ENCODE measurements at places on chromosomes 4 and X.

- H3K27me3 ChIP-seq = no peaks in the 10 kb centered on the region
- no peak overlapping the region for H3K4me3 ChIP-seq
- peak overlapping the region; percentile 34 for H3K27ac ChIP-seq
- H3K4me1 ChIP-seq = peaks cover 32% of the 10 kb centered on the region
- peaks cover 38% of the 10 kb centered on the region for H3K36me3 ChIP-seq
These were observed 13.5 kb downstream of the PRKX start for GRCh38 chrX:3699821-3700381.

GRCh38 chr4:155038459-155038858 lies 170.0 kb upstream of the NPY2R start:
- no peaks in the 10 kb centered on the region for H3K4me1 ChIP-seq
- DNase-seq = no peak
- peaks cover 4% of the 10 kb centered on the region for H3K27me3 ChIP-seq
- no peak overlapping the region for H3K4me3 ChIP-seq

DNA sequence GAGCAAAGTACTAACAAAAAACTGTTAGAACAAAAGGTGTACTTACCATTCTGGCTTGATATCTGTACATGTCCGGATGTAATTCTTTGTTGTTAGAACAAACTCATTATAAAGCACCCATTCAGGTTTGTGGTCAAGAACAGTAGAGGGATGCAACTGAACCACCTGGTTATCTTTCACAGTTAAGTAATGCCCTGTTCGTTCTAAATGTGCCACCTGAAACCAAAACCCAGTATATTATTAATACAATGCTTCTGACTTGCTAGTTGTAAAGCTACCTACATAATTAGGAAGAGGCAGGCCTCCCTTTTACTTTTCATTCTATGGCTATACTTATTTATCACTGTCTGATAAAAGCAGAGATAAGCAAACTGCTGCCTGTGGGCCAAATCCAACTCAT lies 54.8 kb downstream of the DHX15 start:
- no peak for DNase-seq
- H3K36me3 ChIP-seq = peaks cover 55% of the 10 kb centered on the region
- H3K27me3 ChIP-seq = no peaks in the 10 kb centered on the region
- H3K4me3 ChIP-seq = no peak overlapping the region

GRCh38 chrX:23559975-23560374 lies 107.3 kb upstream of the PRDX4 start:
- no peak overlapping the region for H3K4me3 ChIP-seq
- H3K4me1 ChIP-seq = no peaks in the 10 kb centered on the region
- no peak overlapping the region for H3K27ac ChIP-seq
- DNase-seq = no peak
- peaks cover 4% of the 10 kb centered on the region for H3K27me3 ChIP-seq
- H3K36me3 ChIP-seq = no peaks in the 10 kb centered on the region

GRCh38 chr4:101670897-101671296 lies 119.6 kb upstream of the BANK1 start:
- no peak for DNase-seq
- H3K27ac ChIP-seq = no peak overlapping the region
- no peaks in the 10 kb centered on the region for H3K4me1 ChIP-seq
- H3K4me3 ChIP-seq = no peak overlapping the region
- H3K27me3 ChIP-seq = no peaks in the 10 kb centered on the region
- no peaks in the 10 kb centered on the region for H3K36me3 ChIP-seq

DNA sequence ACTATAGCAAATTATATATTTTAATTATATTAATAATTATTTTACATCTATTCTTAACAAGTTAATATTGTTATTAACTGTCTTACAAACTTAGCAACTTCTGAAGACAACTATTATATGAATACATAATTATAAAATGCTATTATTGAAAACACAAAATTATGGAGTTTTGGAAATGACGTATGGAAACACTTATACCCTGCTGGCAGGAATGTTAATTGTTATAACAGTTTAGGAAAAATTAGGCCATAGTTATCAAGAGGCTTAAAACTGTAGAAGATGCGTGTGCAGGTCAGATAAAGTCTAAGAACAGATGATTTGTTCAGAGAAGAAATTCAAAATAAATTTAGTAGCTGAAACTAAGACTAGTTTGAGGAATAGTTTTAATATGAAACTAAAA lies 211.7 kb downstream of the FAT4 start:
- H3K27ac ChIP-seq = no peak overlapping the region
- H3K27me3 ChIP-seq = no peaks in the 10 kb centered on the region
- no peaks in the 10 kb centered on the region for H3K4me1 ChIP-seq
- H3K36me3 ChIP-seq = no peaks in the 10 kb centered on the region
- no peak overlapping the region for H3K4me3 ChIP-seq

- H3K36me3 ChIP-seq = no peaks in the 10 kb centered on the region
- H3K27me3 ChIP-seq = no peaks in the 10 kb centered on the region
- H3K4me3 ChIP-seq = peak within 1 kb of the TSS; percentile 95
- H3K27ac ChIP-seq = peak within 1 kb of the TSS; percentile 86
- no peak for DNase-seq
These were observed at the start of gene TCEAL4 for GRCh38 chrX:103585411-103586313. TCEAL4 (plus strand) TSS chrX:103585515; CDS start chrX:103586676, 1,161 bp downstream.

GRCh38 chr4:113384600-113384999 lies 335.1 kb downstream of the ANK2 start:
- peaks cover 8% of the 10 kb centered on the region for H3K4me1 ChIP-seq
- H3K27ac ChIP-seq = peak overlapping the region; percentile 50
- H3K27me3 ChIP-seq = no peaks in the 10 kb centered on the region
- DNase-seq = no peak
- H3K4me3 ChIP-seq = no peak overlapping the region

DNA sequence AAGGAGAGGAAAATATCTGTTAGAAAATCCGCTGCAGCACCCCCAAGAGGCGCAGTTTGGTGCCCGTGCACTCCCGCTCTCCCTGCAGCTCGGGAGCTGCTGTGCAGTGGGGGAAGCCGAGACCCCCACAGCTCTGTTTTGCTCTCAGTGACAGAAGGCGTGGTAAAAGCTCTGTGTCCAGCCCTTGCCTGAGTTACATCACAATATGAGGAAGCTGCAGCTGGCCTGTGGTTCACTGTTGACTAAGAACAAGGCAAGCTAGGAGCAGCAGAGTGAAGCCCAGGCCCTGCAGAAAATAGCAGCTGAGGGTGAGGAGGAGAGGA lies 88.5 kb upstream of the ADRA2C start:
- no peak for DNase-seq
- no peaks in the 10 kb centered on the region for H3K4me1 ChIP-seq
- H3K36me3 ChIP-seq = no peaks in the 10 kb centered on the region
- no peak overlapping the region for H3K4me3 ChIP-seq

- no peak overlapping the region for H3K27ac ChIP-seq
- H3K4me1 ChIP-seq = no peaks in the 10 kb centered on the region
- H3K36me3 ChIP-seq = peaks cover 7% of the 10 kb centered on the region
- no peaks in the 10 kb centered on the region for H3K27me3 ChIP-seq
- no peak for DNase-seq
These were observed 71.7 kb upstream of the IL13RA1 start for GRCh38 chrX:118655561-118656246.

DNA sequence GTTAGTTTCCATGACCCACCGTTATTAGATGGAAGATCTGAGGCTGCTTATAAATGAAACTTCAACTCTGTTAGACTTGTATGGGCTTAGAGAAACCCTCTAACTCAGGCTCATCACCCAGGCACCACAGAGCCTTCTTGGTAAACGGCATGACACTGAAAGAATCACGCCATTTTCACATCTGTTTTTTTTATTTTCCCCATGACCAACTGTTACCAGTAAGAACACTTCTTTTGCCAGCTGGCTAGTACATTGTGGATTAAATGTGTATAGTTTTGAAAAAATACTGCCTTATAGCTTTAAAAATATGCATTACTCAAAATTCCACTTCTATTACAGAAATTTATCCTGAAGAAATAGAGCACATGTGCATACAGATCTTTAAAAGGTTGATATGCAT lies 48.0 kb upstream of the APELA start:
- H3K4me3 ChIP-seq = no peak overlapping the region
- H3K27me3 ChIP-seq = no peaks in the 10 kb centered on the region
- no peaks in the 10 kb centered on the region for H3K4me1 ChIP-seq
- no peak for DNase-seq
- H3K36me3 ChIP-seq = no peaks in the 10 kb centered on the region

DNA sequence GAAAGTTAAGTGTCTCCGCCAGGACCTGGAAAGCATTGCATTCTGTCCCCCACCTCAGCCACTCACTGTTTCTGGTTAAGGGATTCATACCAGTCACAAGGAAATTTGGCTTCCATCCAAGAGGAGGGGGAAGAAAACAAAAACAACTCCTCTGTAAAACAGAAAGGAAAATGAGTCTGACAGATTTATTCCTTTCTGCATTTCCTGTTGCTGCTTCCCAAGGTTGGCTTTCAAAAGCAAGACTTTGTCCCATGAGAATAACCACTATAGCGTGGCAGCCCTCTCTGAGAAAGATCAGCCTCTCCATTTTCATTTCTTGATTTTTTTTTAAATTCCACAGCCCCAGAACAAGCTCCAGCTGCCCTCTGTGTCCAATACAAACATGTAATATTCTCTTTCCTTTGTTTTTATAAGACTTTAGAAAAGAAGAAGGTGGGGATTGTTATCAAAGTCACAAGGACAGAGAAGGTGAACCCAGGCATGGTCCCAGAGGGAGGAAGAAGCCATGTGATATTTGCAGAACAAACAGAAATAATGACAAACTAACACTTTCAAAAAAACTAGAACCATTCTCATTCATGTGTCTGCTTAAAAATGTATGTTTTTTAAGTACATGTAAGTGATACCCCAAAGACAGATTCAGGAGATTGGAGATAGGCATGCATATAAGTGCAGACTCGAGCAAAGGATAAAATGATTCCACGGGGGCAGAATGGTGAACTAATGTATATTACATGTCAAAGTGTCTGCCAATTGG lies 90.7 kb upstream of the DCLK2 start:
- H3K4me3 ChIP-seq = peak overlapping the region; percentile 33
- H3K36me3 ChIP-seq = no peaks in the 10 kb centered on the region
- H3K27me3 ChIP-seq = peaks cover 4% of the 10 kb centered on the region
- DNase-seq = no peak
- H3K27ac ChIP-seq = peak overlapping the region; percentile 8

GRCh38 chr4:146470604-146471003 lies 51.1 kb downstream of the SLC10A7 start:
- peaks cover 9% of the 10 kb centered on the region for H3K4me1 ChIP-seq
- no peak for DNase-seq
- H3K4me3 ChIP-seq = no peak overlapping the region

DNA sequence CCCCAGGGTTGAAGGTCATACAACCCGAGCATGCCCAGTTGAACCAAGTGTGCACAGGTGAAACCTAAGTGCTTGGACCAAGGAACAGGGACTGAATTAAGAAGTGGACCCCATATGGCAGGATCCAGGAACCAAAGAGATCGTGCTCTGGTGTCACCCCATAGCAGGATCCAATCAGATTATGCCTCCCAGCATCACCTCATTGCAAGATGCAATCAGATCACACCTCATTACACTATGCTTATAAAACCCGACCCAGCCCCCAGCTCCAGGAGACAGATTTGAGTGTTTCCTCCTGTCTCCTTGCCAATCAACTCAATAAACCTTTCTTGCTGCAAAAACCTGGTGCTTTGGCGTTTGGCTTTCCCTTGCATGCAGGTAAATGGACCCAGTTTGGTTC lies 37.6 kb downstream of the EFHC2 start:
- no peak overlapping the region for H3K4me3 ChIP-seq
- no peaks in the 10 kb centered on the region for H3K27me3 ChIP-seq

GRCh38 chr4:181331214-181331613 lies 912.0 kb upstream of the TENM3 start:
- H3K36me3 ChIP-seq = peaks cover 3% of the 10 kb centered on the region
- DNase-seq = no peak
- peaks cover 12% of the 10 kb centered on the region for H3K4me1 ChIP-seq
- no peaks in the 10 kb centered on the region for H3K27me3 ChIP-seq
- peak overlapping the region; percentile 6 for H3K4me3 ChIP-seq

GRCh38 chr4:41715155-41715554 lies 33.4 kb downstream of the PHOX2B start:
- peaks cover 50% of the 10 kb centered on the region for H3K27me3 ChIP-seq
- H3K36me3 ChIP-seq = no peaks in the 10 kb centered on the region
- no peaks in the 10 kb centered on the region for H3K4me1 ChIP-seq
- no peak for DNase-seq

DNA sequence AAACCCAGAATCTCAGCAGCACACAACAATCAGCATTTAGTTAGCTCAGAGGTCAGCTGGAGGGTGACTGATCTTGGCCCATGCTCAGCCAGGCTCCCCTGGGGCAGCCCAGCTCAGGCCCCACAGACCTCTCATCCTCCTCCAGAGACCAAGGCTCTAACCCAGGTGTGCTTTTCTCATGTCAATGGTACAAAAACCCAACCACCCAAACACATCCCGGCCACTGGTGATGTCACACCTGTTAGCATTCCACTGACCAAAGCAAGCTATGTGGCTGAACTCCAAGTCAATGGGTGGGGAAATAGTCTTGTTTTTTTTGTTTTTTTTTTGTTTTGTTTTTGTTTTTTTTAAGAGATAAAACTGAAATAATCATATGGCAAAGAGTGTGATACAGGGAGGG lies 77.5 kb downstream of the CYTL1 start:
- H3K36me3 ChIP-seq = no peaks in the 10 kb centered on the region
- no peak overlapping the region for H3K27ac ChIP-seq
- no peak for DNase-seq
- no peaks in the 10 kb centered on the region for H3K4me1 ChIP-seq

- H3K36me3 ChIP-seq = no peaks in the 10 kb centered on the region
- peak overlapping the region; percentile 48 for H3K27ac ChIP-seq
These were observed 46.7 kb downstream of the TMEM154 start for GRCh38 chr4:152633118-152633517.

DNA sequence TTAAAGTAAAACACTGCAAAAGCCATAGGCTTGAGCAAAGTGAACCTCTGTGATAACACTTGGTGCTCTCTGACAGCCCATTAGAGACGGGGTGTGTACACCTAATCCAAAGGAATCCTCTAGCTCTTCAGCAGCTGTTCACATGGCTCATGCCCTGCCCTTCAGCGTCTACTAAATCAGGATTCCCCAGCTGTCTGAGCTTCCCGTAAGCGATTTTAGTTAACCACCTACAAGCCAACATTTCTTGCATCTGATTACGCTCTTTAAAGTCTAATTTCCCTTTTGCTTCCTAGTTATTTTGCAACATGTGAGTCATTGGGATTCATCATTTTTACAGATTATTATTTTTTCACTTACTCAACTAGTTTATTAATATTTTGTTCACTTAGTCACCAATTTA lies 6.5 kb downstream of the DMD start:
- H3K27ac ChIP-seq = no peak overlapping the region
- H3K36me3 ChIP-seq = no peaks in the 10 kb centered on the region
- no peak for DNase-seq
- no peak overlapping the region for H3K4me3 ChIP-seq
- no peaks in the 10 kb centered on the region for H3K4me1 ChIP-seq
- no peaks in the 10 kb centered on the region for H3K27me3 ChIP-seq

- H3K27me3 ChIP-seq = peaks cover 3% of the 10 kb centered on the region
- no peak for DNase-seq
- H3K4me1 ChIP-seq = peaks cover 9% of the 10 kb centered on the region
- peak overlapping the region; percentile 91 for H3K4me3 ChIP-seq
These were observed 14.1 kb upstream of the SEC24D start for GRCh38 chr4:118849867-118850487.

- H3K36me3 ChIP-seq = peaks cover 5% of the 10 kb centered on the region
- no peak for DNase-seq
- H3K27me3 ChIP-seq = no peaks in the 10 kb centered on the region
- H3K27ac ChIP-seq = no peak overlapping the region
- H3K4me1 ChIP-seq = peaks cover 18% of the 10 kb centered on the region
- H3K4me3 ChIP-seq = no peak overlapping the region
These were observed 97.7 kb downstream of the GATB start for GRCh38 chr4:151663109-151663508.

- H3K27me3 ChIP-seq = peaks cover 23% of the 10 kb centered on the region
- H3K27ac ChIP-seq = no peak overlapping the region
- no peaks in the 10 kb centered on the region for H3K4me1 ChIP-seq
These were observed 65.6 kb downstream of the JAKMIP1 start for GRCh38 chr4:6134612-6135220.

All from type B pancreatic cell (in vitro differentiated cells).